Gastroesophageal sphincter (tissue), 4 donors: ENCODE measurements at places on chromosomes 12 and 14.

DNA sequence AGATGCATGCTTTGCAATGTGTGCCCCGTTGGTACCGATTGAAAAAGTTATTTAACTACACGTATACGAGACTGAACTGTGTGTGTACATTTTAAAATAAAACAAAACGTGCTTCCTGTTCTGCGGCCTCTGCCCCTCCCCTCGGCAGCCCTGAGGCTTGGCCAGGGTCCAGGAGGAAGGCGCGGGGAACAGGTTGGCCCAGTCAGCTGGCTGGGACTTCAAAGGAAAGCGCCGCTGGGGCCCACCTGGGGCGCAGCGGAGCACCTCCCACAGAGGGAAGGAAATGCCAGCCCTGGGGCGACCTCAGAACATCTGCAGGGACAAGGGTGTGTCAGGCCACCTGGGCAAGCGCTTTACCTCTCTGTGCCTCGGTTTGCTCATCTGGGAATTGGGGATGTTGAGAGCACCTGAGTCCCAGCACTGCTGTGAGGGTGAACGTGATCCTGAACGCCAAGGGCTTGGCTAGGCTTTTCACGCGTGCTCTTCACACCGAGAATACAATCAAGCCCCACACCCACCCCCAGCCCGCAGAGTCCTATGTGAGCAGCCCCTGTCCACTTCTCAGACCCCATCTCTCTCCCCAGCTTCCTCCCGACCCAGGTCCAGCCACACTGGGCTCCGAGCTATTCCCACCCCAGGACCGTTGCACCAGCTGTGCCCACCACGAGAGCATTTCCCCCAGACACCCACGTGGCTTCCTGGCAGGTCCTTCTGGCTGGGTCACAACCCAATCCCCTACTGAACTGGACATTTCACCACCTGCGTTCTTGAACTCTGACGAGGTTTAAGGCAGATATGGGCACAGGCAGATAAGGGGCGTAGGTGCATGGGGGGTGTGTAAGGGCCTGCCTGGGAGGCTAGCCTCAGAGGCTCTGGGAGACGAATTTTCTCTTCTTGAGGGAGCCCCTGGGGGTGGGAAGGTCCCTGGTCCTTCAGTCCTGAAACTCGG, 41.9 kb upstream of the NCOR2 start:
- peak; percentile 71 for ATAC-seq

DNA sequence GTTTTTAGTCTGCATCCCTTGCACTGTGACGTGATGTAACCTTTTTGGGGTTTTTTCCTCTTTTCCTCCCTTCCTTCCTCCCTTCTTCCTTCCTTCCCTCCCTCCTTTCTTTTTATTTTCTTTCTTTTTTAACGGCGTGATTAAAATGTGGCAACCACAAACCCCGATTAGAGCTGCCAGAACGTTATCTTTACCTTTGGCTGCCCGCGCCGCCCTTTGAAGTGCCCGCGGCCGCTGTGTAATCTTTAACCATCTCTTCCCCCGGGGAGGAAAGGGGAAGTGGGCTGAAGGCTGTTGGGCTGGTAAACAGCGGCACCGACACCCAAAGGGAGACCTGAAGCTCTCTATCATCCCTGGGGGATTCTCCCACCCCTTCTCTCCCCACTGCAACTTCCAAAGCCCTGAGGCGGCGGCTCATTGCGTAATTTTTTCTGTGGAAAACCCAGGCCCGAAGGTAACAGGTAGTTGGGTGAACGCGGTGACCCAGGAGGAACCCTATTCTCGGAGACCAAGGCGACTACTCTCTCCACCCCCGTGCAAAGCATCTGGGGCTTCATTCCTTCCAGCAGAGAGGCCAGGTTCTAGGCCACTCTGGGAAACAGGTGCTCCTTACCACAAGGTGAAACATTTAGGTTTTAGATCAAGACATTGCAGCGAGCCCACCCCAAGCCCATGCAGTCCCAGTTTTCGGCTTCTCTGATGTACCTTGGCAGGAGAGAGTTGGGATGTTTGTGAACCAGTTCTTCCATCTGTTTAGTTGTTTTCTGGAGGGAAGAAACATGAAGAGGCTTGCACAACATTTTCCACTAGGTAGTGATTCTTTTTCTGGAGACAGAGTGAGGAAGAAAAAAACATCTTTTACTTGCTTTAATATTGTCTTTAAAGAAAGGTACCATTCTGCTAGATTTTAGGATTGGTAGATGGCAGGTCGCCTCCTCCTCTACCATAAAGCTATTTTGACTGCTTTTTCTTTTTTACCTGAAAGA, 1.5 kb downstream of the LGR5 start:
- ATAC-seq = no peak

DNA sequence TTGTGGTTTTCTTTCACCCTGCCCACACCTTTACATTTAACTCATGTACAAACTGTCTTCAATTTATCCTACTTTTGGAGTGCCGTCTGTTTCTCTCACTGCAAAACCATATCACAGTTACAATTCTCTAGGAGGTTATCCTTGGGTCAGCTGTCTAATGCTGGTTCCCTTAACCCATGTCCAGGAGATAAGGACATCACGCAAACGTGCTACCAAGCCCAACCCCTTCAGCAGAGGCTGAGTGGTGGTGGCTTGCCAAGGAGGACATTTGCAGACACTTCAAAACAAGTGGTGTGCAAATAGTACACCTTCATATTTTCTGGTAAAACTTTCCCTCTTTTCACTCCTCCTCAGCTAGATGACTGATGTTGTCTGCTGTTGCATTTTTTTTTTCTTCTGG, 167.9 kb downstream of the PAX9 start:
- ATAC-seq = no peak

DNA sequence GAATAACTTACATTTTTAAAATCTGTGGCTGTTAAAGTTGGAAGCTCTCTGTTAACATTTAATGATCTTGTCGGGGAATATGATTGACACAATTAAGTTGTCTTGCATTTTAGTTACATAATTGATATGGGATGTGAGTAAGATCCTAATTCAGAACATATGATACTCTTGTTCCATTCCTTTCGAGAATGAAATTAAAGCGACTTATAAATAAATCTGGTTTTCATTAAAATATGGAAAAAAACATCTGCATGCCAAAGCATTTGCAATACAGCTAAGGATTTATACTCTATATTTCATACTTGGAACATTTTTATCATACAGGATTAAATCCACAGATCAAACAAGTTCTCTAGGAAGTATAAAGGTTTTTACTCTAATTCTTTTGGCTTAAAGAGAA, 52.0 kb downstream of the SLC38A6 start:
- ATAC-seq = no peak

- ATAC-seq = no peak
These were observed 61.8 kb downstream of the NOC4L start for GRCh38 chr12:132206046-132206434.

DNA sequence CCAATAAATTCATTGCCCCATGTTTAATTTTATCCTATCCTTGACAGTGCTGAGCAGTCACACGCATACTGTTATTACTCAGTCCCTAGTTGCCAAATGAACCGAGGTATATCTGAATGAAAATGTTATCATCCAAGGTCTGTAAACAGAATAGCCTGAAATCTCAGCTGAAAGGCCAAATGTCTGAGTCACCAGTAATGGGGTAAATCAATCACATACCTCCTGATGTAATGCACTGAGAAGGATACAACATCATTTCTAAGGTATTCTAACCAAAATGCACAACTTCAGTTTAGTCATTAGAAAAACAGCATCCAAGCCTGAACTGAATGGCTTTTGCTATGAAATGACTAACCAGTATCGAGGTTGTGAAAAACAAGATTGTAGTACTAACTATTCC, 228.6 kb downstream of the DPF3 start:
- ATAC-seq = no peak

DNA sequence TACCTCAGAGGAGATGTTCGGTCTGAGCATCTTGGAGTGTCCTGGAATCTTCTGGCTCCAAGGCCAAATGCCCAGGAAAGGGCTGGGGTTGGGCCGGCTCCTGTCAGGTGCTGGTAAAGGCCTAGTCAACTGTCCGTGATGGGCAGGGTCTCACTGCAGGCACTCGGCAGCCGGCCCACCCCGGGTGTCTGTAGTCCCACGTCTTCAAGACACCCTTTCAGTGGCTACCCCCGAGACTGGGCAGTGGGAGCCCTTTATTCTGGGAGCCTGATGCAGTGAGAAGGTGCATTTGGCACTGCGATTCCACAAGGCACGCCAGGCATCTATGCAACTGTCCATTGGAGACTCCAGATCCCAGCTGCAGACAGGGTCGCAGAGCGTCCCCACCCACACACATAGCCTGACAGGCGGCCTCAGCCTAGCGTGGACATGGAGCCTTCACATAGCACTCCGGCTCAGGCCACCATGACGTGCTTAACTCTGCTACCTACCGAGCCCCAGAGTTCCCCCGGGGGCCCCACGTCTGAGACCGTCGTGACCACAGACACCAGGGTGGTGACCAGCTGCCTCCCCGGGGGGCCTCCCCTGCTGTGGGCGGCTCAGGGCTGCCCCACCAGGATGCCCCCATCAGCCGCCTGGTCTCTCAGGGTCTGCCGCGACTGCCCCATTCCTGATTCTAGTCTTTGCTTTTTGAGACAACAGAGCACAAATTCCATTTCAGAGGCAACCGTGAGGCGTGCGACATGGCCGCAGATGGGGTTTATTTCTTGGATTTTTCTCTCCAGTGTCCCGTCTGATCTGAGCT, 331.8 kb upstream of the SFSWAP start:
- no peak for ATAC-seq

GRCh38 chr12:13744561-13744960, 236.8 kb downstream of the GRIN2B start:
- ATAC-seq = no peak

GRCh38 chr12:96828169-96828789, 78.8 kb upstream of the NEDD1 start:
- ATAC-seq = no peak
